ENCODE measurements at places on chromosomes 11 and 22.

DNA sequence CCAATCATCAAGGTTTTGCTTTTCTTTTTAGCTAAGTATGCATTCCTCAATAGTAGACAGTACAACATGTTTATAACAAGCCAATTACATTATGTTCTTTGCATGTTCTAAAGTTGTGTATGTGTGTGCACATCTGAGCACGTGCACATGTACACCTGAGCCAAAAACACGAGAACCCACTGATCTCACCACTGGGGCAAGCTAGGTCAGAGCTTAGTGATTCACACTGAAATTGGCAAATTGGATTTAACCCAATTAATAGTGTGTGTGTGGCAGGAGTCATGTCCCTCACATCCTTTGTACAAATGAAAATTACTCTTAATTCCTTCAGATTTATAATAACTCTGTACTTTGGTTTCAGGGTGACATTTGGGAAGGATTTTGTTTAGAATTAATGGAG lies 145.7 kb upstream of the TEAD1 start:
- DNase-seq = no peak

GRCh38 chr11:88310246-88310645 lies 27.3 kb downstream of the CTSC start:
- DNase-seq = no peak

- no peak for DNase-seq
Observed at GRCh38 chr22:48711669-48712068, 1116.0 kb downstream of the BRD1 start.

GRCh38 chr11:67355794-67356386 lies 2.5 kb upstream of the POLD4 start:
- DNase-seq = no peak

- DNase-seq = no peak
Observed at GRCh38 chr11:19728436-19728835, 15.8 kb downstream of the NAV2 start.

DNA sequence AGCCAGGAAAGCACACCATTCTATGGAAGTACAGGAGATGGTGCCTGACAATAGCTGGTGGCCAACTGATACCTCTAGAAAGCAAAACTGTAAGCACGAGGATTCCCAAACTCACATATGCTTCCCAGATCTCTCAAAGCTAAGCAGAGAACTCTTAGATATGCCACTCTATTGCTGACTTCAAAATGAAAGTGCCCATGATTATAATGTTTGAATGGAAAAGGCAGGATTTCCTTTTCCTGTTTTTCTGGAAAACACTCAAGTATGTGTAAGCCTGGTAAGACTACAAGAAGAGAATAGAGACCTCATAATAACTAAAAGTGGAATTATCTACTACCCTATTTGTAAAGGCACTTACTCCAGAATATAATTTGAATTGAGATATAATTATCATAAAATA lies 2.6 kb upstream of the CARD18 start:
- no peak for DNase-seq

DNA sequence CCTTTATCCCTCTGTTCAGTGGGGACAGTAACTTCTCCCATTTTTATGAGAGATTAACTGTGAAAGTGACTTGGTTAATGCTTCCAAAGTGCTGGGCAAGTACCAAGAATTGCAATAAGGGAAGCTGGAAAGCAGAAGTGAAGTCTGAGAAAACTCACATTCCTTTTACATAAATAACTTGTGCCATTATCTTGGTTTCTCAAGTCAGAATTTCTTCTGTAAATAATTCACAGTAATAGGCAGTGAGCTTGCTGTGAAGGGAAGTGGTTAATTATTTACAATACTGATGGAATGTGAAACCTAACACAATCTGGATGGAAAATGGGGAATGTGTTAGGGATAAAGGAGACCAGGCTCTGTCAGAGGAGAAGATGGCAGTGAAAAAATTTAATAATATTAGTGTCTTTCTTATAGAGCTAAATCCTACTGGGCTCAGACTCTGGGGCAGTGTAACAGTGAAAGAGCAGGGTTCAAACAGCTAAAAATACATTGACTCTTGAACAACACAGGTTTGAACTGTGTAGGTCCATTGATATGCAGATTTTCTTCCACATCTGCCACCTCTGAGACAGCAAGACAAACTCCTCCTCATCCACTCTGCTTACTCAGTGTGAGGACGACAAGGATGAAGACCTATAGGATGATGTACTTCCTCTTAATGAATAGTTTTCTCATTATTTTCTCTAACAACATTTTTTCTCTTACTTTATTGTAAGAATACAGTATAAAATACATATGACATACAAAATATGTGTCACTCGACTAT lies 251.5 kb upstream of the ISX start:
- DNase-seq = no peak

GRCh38 chr11:70873736-70874412 lies 378.5 kb downstream of the SHANK2 start:
- no peak for DNase-seq

GRCh38 chr11:2453436-2453835 lies 8.6 kb downstream of the KCNQ1 start:
- DNase-seq = no peak

- no peak for DNase-seq
Observed at GRCh38 chr22:44671742-44672141, 30.3 kb upstream of the PRR5 start.

DNA sequence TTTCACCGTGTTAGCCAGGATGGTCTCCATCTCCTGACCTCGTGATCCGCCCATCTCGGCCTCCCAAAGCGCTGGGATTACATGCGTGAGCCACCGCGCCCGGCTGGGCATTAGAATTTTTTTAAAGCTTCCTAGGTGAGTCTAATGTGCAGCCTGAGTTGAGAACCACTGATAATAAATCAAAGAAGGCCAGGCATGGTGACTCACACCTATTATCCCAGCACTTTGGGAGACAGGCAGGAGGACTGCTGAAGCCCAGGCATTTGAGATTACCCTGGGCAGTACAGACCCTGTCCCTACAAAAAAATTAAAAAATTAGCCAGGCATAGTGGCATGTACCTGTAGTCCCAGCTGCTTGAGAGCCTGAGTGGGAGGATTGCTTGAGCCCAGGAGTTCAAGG lies 13.7 kb downstream of the MEI1 start:
- DNase-seq = no peak

DNA sequence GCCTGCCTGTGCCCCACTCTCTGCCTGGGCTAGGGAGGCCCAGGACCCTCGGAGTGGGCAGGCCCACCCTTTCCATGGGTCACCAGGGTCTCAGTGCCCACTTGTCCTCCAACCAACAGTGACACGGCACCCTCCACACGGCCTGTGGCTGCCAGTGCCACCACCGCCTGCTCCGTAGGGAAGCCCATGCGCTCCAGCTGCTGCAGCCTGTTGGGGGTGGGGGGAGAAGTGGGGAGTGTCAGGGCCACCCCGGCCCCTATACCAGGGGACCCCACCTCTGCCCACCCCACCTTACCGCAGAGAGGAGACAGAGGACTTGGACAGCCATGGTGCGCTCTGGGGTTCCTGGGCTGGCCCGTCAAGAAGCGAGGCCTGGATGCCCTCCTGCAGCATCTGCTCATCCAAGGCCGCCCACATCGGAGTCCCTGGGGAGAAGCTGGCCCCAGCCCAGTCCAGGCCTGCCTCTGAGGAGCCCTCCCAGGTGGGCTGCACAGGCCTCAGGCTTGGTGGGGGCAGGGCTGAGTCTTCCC lies 7.7 kb downstream of the RHBDD3 start:
- DNase-seq = no peak

DNA sequence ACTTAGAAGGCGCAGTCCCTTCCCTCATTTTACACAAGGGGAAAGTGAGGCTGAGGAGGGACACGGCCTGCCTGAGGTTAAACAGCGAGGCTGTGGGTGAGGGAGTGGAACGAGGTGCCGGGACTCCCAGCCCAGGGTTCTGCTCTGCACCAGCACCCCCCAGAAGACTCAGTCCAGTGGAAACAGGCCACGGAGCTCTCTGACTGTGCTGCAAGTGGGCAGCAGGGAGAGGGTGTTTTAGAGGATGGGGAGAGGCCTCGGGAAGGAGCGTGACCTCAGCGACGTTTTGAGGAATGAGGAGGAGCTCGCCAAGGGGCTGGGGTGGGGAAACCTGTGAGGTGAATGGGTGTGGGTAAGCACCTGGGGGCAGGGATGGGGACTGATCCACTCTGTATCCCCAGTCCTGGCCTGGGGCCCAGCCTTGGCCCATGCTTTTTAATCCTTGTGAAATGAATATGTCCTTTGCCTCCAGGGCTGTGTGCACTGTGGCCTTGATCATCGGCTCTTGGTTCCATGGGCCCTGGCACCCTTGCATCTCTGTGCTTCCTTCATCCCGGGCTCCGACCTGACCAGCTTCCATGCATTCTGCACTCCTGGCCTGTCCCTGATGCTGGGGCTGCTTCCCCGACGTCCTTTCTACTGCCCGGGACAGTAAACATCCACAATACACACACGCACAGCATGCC lies 44.2 kb downstream of the SHISAL1 start:
- no peak for DNase-seq

All from adrenal gland (tissue), 19 donors.